ENCODE measurements at places on chromosomes 2 and 18.

GRCh38 chr2:10237392-10238321 lies 65.0 kb upstream of the HPCAL1 start:
- no peak for DNase-seq

DNA sequence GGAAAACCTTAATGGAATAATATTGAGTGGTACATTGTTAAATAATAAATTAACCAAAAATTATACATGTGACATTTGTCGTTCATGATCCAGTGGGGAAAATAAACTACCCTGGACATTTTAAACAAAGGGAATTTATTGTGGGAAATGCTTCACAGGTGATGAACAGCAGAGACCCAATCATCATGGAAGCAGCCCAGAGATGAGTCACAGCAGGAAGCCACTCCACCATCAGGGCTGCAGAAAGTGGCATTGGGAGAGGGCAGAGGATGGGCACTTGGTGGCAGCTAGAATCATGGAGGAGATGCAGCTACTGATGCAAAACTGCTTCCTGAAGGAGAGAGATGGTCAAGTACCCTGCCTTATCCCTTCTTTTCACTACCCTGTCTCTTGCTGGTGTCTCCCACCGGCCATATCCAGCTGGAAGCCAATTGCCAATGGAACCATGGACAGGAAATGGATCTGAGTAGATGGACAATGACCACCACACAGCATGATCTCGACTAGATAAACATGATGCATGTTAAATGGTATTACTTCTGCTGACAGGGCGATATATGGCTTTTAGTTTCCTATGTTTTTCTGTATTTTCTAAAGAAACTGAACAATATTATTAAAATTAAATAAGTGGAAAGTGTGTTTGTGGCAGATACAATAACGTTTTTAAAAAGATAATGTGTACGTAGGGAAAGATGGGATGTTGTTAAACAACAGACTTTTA lies 139.8 kb downstream of the RPIA start:
- no peak for DNase-seq

DNA sequence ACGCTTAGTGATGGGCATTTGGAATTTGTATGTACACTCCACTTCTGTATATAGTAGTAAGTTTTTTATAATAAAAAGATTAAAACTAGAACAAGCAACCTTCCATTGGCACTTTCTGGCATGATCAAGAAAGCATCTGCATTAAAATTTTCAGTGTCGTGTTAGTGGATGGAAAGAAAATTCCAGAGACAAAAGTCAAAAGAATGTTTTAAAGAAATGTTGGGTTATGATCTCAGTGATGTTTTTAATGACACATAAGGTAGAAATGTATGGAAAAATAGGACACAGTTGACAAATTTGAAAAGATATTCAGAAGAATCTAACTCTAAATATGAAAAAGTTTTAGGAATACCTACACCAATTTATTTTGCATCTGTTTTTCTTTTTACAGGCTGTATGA lies 126.1 kb upstream of the FAM117B start:
- DNase-seq, result no peak

DNA sequence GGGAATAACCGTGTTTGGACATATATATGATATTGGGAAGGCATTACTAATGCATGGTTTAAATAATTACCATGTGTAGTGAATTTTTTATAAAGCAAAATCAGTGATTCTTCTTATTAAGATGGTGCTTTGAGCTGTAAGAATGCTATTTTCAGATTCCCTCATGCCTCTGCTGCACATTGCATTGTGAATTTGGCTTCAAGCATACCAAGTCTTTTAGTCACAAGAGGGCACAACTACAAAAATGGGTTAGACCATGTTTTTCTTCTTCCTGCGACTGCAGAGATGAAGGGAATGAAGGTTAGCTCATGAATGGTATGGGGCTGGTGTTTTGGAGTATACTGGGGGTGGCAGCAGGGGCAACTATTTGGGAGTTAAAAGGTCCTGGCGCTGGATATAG lies 320.1 kb downstream of the SLC4A3 start:
- no peak for DNase-seq

DNA sequence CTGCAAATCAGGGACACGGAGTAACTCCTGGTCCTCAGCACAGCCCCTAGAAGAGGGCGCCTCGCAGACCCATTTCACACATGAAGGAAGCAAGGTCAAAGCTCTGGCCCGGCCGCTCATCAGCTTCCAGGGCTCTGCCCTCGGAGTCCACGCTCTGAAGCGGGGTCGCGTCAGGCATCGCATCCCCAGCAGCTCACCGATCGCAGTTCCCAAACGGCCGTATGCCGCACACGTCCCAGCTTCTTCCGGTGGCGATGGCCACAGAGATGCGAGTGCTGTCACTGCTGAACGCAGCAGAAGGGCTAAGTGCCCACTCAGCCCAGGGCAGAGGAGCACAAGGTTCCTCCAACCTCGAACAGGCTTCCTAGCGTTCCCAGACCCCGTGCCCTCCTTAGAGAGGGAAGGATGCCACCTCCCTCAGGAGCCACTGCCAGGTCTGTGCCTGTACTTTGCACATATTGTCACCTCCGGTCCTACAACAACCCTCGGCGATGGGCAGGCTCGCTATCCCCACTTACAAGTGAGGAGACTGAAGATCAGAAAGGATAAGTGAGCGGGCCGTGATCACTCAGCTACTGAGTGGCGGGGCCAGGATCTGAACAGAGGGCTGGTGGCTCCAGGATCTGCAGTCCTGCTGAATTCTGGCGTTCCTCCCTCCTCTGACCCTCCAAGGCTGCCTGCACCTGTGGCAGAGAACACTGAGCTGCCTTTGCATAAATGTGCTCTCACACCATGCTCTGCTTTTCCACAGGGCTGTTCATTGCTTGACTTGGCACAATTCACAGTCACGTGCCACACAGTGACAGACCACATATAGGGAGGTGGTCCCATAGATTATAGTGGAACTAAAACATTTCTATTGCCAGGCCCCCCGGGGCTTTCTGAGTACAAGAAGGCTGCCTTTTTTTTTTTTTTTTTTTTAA lies 71.4 kb downstream of the COPS8 start:
- DNase-seq, result no peak

DNA sequence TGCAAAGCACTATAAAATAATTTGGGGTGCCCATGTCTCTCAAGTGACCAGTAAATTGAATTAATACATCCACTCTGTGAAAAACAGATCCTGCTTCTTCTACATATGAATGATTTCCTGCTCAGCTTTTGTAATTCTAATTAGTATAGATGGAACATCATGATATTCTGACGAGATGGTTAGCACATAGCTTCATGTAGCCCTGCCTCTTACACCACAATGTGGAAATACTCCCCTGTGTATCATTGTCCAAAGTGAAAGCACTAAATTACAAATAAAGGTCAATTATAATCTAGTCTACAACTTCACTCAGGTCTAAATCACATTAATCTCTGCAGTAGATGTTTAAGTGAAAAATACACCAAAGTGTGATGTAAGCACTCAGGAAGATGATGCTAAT lies 32.9 kb upstream of the SYT4 start:
- no peak for DNase-seq

GRCh38 chr18:11310476-11311086 lies 161.2 kb upstream of the PIEZO2 start:
- no peak for DNase-seq

DNA sequence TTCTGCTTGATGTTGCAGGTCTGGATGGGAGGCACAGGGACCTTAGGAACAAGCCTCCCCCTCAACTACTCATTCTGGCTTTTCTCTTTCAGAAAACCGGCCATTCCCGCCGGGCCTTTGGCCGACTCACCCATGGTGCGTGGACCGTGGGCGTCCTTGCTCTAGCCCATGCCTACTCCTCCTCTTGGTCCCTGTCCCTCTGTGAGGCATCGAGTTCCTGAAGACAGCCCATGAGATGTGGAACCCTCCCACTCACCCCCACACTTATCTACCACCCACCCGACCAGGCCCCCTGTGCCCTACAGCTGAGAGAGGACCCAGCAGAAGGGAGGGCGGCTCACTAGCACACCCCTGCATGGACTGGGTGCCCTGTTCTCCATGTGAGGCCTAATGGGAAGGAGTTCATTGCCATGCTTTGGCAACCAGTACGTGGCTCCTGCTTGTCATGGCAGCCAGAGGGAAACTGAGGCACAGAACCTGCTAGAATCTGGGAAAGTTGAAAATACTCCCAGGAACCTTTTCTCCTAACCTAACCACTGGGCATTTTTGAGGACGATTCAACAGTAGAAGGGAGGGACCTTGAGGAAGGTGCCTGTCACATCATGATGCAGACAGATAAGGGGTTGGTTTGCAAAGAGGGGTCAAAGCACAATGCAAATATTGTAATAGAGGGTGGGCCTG lies 8.5 kb downstream of the SPEG start:
- DNase-seq, result no peak

GRCh38 chr18:34098109-34098508 lies 126.6 kb downstream of the NOL4 start:
- DNase-seq, result no peak

- no peak for DNase-seq
These were observed 12.6 kb upstream of the TTC32 start for GRCh38 chr2:19914266-19914975.

GRCh38 chr2:110804915-110805314 lies 72.5 kb downstream of the ACOXL start:
- DNase-seq, result peak; percentile 16

DNA sequence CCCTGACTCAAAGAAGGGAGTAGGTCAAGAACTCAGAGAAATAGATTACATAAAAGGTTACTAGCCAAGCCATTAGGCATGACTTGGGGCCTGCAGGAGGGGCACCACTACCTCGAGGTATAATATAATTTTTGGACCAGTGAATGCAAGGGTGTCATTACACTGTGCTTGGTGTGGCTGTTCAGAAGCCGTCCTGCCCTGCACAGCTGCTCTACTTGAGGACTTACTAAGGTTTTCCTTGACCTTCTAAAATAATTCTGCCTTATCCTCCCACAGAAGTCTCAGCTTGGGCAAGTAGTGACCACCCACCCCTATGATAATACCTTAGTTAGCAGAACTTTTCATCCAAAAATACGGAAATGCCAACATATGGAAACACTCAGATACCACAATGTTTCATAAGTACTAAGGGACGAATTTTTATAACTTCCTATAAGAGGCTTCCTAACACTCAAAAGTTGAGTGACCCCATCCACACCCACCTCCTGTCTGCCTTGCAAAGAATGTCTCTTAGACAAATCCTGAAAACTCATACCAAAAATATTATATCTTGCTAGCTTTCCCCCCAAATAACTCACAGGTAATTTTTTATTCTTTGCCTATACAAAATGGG lies 17.7 kb upstream of the ATG16L1 start:
- no peak for DNase-seq

- no peak for DNase-seq
These were observed 5.6 kb upstream of the C18orf32 start for GRCh38 chr18:49492694-49493033.

DNA sequence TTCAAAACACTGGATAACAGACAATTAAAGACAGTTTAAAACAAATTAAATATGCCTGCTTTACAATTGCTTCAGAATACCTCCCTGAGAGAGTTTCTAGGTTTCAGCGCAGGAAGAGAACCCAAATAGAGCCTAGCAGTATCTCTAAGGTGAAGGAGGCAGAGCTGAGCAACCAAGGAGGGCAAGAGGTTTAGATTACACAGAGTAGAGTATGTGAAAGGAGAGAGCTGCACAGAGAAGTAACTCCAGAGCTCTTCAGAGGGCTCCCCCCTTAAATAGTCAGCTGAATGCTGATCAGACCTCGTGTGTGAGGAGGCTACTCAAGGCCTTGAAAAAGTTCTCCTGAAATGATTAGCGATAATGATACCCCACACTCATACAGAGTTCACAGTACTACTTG lies 386.5 kb upstream of the TCF4 start:
- no peak for DNase-seq

GRCh38 chr2:20717641-20718040 lies 50.7 kb downstream of the GDF7 start:
- no peak for DNase-seq

DNA sequence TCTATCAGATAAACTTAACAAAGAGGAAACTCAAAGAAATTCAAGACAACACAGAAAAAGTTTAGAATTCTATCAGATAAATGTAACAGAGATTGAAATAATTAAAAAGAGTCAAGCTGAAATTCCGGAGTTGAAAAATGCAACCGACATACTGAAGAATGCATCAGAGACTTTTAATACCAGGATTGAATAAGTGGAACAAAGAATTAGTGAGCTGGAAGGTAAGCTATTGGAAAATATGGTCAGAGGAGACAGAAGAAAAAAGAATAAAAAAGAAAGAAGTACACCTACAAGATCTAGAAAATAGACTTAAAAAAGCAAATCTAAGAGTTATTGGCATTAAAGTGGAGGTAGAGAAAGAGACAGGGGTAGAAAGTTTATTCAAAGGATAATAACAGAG lies 88.0 kb downstream of the ATP8B1 start:
- DNase-seq, result no peak

DNA sequence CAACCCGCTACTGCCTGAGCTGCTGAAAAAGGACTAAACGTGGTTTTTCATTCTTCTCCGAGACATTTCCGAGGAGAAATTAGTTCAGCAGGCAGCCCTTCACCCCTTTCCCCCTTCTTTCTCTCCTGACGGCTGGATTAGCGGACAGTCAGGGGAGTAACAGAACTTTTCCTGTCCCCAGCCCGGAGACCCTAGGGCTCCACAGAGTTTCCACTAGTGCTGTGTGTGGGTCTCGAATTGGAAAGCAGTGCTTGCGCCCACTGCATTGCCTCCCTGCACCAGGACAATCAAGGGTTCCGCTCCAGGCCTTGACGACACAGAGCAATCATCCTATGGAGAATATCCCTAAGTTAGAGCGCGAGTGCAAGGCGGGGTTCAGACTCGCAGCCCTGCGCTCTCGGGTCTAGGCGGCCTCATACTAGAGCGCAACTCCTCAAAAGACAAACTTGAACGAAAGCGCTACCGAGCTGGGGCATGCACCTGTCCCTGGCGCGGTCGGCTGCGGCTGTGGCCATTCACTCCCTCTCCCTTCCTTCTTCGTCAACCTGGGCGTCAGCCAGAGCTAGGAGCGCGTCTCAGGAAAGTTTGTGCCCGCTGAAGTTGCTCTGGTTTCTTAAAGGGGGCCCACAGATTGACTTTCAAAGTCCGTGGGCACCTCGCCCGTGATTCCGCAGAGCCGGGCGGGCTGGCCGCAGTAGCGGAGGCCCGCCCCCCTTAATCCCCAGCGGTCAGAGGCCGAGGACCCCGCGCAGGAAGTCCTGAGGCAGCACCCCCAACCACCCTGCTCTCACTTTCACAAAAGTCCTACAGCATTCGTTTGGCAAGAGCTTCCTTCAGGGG lies 801 bp downstream of the OSR1 start:
- DNase-seq, result no peak

DNA sequence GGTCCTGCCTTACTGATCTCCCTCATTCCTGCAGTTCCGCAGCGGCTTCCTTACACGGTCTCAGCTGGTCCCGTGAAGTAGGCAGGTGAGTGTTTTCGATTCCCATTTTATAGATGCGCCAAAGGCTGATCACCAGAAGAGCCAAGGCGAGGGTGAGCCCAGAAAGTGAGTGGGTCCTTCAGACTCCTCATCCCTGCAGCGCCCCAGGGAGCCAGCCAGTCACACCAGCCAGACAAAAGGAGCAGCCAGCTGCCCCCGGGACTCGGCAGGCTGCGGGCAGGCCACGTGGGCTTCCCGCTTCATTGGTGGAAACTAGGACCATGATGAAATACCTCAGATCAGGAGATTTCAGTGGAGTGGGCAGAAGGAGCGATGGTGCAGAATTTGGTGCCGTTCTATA lies 85.9 kb downstream of the SMAD7 start:
- DNase-seq, result no peak

GRCh38 chr2:12127638-12128037 lies 381.2 kb downstream of the LPIN1 start:
- DNase-seq, result no peak

GRCh38 chr2:42979870-42980763 lies 187.7 kb upstream of the HAAO start:
- no peak for DNase-seq

- DNase-seq, result no peak
These were observed 113.4 kb upstream of the MCFD2 start for GRCh38 chr2:47028846-47029560.
